ENCODE measurements at places on chromosomes 3 and 15.

- DNase-seq, result no peak
Measured at GRCh38 chr15:93170329-93170728, 81.3 kb upstream of the RGMA start.

- DNase-seq, result no peak
Measured at GRCh38 chr15:67571648-67572415, 29.3 kb downstream of the MAP2K5 start.

DNA sequence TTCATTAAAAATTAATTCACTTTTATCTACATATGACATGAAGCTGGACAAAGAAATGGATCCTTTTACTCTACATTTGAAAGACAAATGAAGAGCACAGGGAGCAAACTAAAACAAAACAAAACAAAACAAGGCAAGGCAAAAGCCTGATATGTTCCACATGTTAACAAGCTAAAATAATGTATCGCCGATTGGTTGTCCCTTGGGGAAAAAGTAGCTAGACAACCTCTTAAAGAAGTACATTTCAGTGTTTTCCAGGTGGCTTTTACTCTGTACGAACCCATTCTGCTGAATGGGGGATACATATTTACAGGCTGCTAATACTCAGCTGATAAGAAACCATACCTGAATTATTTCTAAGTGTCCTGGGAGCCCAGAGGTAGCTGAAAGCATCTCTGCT is 493.0 kb upstream of the TBL1XR1 start:
- DNase-seq, result no peak

DNA sequence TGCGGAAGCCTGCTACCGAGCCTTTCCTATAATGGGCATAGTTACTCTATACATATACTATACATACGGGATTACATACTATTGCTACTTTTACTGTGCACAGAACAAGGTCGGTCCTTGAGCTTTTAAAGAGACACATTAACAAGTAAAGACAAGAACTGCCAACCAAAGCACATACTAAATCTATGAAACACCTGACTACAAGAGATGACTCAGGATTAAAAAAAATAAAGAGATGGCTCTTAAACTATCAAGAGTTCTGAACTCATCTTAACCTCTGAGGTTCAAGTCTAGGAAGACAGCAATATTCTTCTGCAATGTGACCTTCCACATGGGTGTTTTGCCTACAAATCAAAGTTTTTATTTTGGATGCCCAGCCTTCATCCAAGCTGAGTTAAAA is 106.8 kb downstream of the TNIK start:
- DNase-seq, result peak; percentile 24

DNA sequence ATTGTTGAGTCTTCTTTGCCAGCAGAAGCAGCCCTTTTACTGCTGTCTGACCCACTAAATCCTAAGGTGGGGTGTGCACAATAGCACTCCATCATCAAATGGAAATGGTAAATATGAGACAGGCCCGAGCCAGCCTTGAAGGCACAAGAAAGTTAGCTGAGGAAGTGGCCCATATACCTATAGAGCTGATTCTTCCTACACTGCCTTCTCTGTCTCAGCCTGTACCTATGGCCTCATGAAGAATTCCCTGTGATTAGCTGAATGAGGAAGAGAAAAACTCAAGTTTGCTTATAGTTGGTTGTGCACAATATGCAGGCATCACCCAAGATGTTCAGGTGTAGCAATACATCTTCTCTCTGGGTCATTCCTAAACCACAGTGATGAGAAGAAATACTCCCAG is 31.7 kb upstream of the XCR1 start:
- DNase-seq, result no peak

- DNase-seq, result no peak
Measured at GRCh38 chr3:183300996-183301562, 48.0 kb downstream of the B3GNT5 start.

DNA sequence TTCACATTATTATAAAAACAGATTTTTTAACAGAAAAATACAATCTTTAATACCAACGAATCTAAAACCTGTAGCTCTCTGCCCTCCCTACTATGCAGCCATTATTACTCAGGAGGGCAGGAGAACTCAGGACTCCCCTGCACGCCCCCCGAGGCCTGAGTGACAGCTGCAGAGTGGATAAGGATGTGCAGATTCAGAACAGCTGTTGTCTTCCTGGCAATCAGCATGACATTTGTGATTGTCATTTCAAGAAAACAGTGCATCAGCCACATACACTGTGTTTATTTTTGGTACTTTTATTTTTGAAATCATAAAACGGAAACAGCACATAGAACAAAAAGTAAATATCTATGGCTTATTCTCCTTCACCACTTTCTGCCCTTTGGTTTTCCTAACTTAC is 450.8 kb downstream of the OCA2 start:
- DNase-seq, result no peak

- no peak for DNase-seq
Measured at GRCh38 chr15:48570822-48571221, 74.7 kb downstream of the FBN1 start.

DNA sequence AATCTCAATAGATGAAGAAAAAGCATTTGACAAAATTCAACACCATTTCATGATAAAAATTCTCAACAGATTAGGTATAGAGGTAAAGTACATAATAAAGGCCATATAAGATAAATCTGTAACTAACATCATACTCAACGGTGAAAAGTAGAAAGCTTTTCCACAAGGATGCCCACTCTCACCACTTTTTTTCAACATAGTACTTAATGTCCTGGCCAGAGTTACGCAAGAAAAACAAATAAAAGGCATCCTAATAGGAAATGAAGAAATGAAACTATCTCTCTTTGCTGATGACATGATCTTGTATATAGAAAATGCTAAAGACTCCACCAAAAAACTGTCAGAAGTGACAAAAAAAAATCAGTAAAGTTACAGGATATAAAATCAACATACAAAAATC is 33.0 kb downstream of the THBS1 start:
- no peak for DNase-seq

DNA sequence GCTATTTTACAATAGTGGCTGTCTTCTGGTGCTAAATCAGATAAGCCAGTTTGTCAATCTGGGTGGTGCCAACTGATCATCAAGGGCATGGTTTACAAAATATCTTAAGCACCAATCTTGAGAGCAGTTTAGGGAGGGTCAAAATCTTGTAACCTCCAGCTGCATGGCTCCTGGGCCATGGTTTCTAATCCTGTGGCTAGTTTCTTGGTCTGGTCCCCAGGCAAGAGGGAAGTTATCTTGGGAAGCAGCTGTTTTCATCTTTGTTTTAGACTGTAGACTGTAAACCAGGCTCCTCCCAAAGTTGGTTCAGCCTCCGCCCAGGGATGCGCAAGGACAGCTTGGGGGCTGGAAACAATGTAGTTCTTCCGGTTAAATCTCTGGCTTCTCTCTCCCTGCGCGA is 166.8 kb downstream of the IL1RAP start:
- no peak for DNase-seq

DNA sequence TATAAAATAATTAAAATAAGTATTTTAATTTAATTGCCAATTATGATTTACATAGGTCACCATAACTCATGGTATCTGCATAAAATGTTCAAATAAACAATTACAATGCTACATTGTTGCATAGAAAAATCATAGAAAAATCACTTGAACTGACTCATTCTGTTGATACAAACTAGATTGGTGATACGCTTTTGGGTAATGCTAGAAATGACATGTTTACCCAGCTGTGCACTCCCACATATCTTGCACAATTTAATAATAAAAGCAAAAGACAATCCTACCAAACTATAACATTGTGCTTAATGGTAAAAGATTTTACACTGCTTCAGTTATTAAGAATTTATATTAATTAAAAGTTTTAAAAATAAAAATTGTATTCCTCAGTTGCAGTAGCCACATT is 45.8 kb upstream of the FBXL22 start:
- DNase-seq, result peak; percentile 14

GRCh38 chr3:182606905-182607504 is 186.3 kb upstream of the ATP11B start:
- no peak for DNase-seq

- DNase-seq, result no peak
Measured at GRCh38 chr3:170178651-170179050, 2.9 kb downstream of the PHC3 start.

GRCh38 chr3:194905696-194906095 is 220.0 kb downstream of the FAM43A start:
- DNase-seq, result no peak

Measured in ACHN (cell line).